Activated T-cell treated with anti-CD3 and anti-CD28 coated beads for 4 hours (primary cell): ENCODE measurements at places on chromosomes 6 and 20.

- no peak for DNase-seq
These were observed 19.1 kb upstream of the ZSCAN23 start for GRCh38 chr6:28462401-28462800.

- no peak for DNase-seq
These were observed 28.6 kb upstream of the NOTCH4 start for GRCh38 chr6:32252331-32253009.

DNA sequence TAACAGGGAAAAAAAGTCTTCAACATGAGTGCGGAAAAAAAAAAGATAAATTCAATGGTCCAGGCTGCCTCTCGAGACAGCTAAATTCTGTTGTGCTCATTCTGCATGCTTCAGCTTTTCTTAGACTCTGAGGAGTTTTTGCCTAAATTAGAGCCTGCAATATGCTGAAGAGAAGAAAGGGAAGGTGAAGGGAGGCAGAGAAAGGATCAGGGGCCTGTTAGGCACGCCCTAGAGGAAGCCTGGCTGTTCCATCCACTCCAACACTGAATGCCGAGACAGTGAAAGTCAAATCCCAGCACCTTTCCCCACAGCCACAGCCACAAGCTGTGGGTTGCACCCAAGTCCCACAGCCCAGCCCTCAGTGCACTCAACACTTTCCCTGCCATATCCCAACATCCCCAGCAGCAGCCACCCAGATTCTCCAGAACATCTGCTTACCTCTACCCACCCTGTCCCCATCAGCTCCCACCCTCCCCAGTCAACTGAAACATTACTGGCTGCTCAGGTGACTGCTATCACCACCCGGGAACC is 37.3 kb downstream of the PREX1 start:
- DNase-seq: no peak

- DNase-seq: no peak
These were observed 15.2 kb downstream of the CDH22 start for GRCh38 chr20:46293084-46293483.

- DNase-seq: no peak
These were observed 202.8 kb downstream of the CD83 start for GRCh38 chr6:14320332-14320731.

DNA sequence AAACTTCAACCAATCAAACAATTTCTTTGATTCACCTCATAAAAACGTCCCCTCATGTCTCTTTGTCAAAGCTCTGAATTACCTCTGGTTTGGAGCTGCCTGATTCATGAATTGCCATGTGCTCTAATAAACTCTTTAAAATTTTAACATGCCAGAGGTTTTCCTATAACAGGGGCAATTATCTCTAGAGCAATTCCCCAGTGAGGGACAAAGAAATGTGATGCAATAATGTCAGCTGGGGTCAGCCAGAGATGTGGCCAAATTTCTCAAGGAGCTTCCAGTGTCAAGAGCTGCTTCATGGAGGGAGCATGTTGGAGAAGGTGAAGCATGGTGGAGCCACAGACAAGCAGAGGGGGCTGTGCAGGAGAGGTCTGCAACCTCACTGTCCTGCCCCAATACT is 38.7 kb upstream of the RFPL4B start:
- no peak for DNase-seq

DNA sequence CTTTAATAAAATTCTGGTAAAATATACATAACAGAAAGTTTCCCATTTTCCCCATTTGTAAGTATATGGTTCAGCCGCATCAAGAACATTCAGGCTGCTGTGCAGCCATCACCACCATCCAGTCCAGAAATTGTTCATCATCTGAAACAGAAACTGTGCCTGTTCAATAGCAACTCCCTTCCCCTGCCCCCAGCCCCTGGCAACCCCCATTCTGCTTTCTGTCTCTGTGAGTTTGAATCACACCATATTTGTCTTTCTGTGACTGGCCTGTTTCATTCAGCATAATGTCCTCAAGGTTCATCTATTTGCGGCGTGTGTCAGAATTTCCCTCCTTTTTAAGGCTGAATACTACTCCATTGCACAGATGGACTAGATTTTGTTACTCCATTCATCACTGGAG is 19.1 kb downstream of the VSTM2L start:
- DNase-seq: no peak
